NCI-H2227 treated with DMSO at 0.1 percent for 48 hours (cell line): ENCODE measurements at places on chromosomes 3 and 15.
A peak's percentile ranks its signal among the peaks of the same experiment; 100 is the strongest.

DNA sequence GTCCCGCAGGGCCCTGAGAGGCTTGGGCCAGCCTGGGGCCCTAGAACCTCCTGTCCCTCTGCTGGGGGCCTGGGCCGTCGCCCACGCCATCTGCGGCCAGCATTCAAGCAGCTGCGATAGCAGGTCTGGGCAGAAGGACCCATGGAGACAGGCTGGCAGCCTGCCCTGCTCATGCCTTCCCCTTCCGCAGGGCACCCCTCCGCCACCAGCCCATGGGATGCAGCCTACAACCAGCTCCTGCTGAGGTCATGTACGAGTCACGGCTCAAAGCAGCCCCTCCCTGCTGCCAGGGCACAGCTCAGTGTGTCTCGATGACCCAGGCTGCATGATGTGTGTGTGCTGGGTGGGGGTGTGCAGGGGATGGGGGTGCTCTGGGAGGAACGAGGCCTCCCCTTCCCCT, 27.8 kb downstream of the DUSP7 start:
- DNase-seq: no peak

- no peak for DNase-seq
Measured at GRCh38 chr3:111803123-111803593, 55.9 kb upstream of the PHLDB2 start.

- DNase-seq: no peak
Measured at GRCh38 chr3:53844262-53845102, 1.7 kb downstream of the CHDH start.

GRCh38 chr15:78101423-78102105, 9.2 kb downstream of the SH2D7 start:
- no peak for DNase-seq

DNA sequence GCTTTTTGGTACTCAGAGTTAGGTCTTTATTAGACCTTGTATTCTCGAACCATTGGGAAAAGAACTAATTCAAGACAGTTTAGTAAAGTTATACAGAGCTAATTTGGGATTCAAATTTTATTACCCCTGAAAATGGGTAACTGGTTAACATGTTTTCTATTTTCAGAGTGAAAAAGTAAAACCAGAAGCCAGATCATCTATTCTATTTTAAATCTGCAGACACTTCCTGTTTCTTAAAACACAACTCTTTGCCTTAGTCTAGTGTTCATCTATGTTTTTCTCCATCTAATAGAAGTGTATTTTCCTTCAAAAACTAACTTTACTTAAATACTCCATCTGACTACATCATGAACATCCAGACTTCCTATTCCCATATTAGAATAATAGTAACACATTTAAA, 113.4 kb downstream of the CCNL1 start:
- DNase-seq: no peak

GRCh38 chr3:188527389-188527788, 373.4 kb downstream of the LPP start:
- no peak for DNase-seq

DNA sequence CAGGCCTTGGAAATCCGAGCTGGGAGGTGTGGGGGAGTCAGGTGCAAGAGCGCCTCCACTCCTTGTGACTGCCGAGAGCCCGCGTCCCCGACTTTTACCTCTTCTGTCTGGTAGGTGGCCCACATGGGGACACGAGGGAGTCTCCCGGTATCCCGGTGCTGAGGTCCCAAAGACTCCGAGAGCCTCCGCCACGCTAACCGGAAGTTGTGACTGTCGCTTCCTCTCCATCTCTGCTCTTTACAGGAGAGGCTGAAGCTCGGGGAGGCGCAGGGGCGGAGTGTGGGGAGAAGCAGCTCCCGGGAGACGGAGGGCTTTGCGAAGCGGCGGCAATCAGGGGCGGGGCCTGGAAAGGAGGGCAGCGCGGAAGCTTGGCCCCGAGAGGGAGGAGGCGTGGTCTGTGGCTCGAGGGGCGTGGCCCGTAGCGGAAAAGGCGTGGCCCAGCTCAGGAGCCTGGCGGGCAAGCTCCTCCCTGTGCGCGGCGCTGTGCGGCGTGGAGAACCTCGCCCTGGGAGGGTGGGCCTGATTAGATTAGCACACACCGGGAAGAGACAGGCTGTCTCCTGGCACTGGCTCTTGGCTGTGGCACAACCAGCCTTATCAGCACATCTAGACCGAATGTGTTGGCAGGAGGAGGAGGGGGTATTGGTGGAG, 143.9 kb downstream of the GABRB3 start:
- DNase-seq: peak; percentile 55

- DNase-seq: no peak
Measured at GRCh38 chr3:36477655-36478054, 97.4 kb downstream of the STAC start.

DNA sequence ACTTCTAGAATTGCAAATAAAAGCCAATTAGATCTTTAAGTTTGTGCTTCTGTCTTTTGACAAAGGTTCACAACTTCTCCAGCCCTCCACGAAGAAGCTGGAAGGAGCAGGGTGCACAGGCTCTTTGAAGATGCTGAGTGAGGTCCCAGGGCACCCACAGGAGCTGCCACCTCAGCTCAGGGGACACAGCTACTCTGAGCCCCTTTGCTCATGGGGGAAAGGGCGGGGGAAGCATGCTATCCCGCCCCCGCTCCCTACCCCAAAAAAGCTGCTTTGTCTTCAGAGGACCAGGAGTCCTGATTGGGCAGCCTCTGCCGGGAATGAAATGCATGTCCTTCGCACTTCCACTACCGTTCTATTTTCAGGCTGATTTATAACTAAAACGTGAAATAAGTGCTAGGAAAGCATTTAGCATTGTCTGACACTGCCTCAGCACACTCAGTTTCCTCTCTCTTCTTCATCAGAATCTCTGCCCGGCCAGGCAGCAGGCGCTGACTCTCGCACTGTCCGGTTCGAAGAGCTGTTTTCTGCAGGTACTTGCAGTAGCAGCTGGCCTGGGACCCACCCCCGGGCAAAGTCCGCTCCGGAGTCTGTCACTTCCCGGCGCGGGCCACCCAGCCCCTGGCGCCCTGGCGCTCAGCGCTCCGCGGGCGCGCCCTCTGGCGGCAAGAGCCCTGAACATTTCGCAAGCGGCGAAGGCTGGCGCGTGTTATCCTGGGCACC, 45.5 kb upstream of the KLHL25 start:
- DNase-seq: peak; percentile 22

DNA sequence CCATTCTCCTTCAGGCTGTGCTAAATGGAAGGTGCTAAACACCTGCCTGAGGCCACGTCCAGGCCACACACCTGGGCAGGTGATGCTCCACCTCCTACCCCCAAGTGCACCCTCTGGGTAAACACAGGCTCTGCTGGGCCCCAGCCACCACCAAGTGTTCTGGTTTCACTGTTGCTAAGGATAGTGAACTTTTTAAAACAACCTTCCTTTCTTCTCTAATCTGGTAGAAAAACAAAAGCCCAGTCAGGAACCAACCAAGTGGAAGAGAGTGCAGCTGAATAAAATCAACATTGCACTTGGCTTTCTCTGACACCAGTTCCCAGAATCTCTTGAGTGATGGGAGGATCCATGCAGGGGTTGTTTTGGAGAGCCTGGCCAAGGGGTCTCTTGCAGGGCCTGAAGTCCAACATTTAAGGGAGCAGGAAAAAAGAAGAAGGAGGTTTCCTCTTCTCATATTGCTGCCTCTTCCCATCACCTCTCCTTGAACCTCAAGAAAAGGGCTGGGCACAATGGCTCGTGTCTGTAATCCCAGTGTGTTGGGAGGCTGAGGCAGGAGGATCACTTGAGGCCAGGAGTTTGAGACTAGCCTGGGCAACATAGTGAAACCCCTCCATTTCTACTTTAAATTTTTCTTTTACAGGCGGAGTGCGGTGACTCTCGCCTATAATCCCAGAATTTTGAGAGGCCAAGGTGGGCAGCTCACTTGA, 26.2 kb upstream of the ATP13A3 start:
- DNase-seq: no peak

DNA sequence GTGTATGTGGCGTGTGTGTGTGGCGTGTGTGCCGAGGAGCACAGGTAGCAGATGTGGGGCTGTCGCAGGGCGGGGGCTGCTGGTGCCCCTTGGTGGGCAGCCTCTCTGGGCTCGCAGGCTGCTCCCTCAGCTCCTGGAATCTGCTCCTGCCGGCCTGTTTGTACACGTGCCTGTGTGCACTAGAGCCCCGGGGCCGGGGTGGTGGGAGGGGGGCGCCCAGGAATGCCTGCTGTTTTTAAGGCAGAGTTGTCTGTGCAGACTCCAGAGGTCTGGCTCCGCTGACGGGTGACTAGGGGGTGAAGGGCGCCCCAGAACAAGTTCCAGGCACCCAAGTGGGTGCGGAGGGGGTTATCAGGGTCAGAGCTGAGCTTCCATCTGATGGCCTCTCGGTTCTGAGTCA, 112.2 kb downstream of the FBLN2 start:
- DNase-seq: no peak

DNA sequence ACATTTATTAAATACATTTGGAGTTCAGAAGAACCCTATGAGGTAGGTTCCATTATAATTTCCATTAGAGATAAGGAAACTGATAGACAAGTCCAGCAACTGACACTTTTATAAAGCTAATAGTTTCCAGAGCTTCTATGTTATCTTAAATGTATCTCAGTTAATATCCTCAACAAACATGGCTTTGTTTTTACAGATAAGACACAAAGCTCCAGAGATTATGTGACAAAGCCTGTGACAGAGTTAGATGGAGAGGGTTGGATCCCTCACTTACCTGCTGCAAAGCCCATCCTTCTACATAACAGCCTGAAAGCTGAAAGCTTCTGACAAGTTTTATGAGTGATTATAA, 473 bp upstream of the COMMD2 start:
- no peak for DNase-seq

DNA sequence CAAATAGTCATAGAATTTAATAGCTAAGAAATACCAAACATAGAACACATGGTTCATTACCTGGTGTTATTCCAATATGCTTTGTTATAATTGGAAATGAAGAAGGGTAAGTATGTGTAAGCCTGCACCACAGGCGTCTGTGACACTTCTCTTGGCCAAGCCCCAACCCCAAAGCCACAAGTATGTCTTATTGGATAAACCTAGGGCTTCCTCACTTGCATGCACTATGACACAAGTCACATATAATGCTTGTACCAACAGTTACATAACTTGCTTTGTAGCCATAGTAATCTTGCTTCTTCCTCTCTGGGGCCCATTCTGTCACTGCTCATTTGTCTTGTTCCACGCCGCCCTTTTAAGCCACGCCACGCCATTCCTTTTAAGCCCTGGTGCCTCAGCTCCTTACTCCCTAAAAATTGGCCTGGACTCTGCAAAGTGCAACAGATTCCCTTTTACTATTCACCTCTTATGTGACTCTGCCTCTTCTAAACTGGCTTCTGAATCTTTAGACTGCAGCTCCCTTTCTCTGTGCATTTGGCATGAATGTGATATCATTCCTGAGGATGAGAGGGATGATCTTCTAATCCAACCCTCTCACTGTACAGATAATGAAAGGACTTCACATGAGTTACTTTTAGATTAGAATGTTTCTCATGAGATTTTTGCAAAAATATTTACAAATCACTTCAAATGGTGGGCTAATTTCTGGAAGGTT, 48.1 kb upstream of the EPHA3 start:
- DNase-seq: no peak

- peak; percentile 77 for DNase-seq
Measured at GRCh38 chr15:41827880-41828806, at the start of gene JMJD7. JMJD7 (plus strand) TSS chr15:41828092; CDS start chr15:41828125, 33 bp downstream.

GRCh38 chr3:127593178-127593577, 2.6 kb upstream of the TPRA1 start:
- DNase-seq: no peak

GRCh38 chr3:126613479-126614188, 41.3 kb downstream of the TXNRD3 start:
- no peak for DNase-seq

- no peak for DNase-seq
Measured at GRCh38 chr3:43638594-43639447, 17.0 kb upstream of the ANO10 start.

- no peak for DNase-seq
Measured at GRCh38 chr3:124510290-124510689, 220.0 kb upstream of the UMPS start.

DNA sequence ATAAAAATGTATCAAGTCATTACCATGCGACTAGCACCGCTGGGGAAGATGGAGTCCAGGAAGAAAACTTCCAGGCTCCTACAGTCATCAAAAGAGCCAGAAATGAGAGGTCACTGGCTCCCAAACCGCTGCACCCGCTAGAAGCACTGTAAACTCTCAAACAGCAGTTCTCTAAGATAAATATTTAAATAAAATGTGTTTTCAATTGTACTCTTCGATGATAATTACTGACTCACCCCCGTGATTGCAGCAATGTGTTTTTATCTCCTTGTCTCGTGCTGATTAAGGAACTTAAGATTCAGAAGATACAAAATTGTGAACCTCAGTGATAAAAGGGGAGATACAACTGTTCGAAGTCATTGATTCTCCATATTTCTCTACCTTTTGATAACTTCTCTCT, 45.8 kb upstream of the FOXP1 start:
- DNase-seq: no peak

- no peak for DNase-seq
Measured at GRCh38 chr3:18144571-18144970, 280.6 kb downstream of the SATB1 start.

DNA sequence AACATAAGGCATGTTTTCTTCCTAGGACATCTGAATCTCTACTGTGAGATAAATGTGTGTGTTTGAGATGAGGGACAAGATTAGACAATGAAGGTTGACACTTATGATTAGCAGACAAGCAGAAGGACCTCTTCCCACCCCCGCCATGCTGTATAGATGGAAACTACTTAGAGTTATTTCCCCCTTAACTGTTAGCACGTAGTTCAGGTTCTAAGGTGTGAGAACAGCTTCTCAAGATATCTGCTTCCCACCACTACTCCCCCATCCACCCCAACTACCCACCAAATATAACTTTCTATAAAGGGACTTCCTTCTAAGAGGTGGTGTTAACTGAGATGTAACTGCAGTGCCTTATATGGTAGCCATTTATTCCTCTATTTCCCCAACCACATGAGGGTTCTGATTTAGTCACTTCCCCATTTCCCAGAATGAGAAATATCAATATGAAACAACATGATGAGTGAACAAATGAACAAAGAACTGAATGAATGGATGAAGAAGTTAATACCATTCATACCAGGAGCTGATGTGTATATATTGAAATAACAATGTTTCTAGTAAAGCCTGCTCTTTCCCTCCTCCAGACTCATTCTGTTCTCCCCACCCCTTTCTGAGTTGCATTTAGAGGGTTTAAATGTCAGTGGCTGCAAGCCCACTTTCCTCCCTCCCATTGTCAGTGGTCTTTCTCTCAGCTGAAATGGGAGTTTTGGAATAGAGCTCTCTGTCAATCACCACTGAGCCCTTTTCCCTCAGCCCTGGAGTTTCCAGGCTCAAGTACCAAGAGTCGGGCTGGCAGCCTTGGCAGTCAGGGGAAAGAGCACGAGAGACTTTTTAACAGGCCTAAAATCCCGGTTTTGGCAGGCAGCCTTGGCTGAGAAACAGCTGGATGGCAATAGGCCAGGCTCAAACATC, 7.7 kb upstream of the RFTN1 start:
- no peak for DNase-seq

DNA sequence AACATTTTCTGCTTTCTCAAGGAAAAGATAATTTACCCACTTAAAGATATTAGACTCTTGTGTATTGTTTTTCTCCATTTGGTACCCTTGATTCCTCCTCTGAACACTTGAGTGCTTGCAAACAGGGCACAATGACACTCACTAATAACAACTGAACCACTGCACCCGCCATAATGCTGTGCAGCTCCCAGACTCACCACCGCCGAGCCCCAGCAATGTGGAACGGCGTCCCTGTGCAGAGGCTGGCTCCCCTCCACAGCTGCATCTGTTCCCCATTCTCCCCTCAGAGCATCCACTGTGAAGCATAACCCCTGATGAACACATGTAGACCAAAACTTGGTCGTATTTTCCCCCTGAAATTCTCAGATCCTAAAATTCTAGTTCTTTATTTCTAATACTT, 276.2 kb upstream of the PLSCR5 start:
- no peak for DNase-seq
